HFFc6 (cell line): ENCODE measurements at places on chromosomes 11 and 22. TPM values are rescaled to one million over a fixed set of nuclear protein-coding genes. Genes with fewer than 3 reads are reported as not detected.
A peak's percentile ranks its signal among the peaks of the same experiment; 100 is the strongest.

DNA sequence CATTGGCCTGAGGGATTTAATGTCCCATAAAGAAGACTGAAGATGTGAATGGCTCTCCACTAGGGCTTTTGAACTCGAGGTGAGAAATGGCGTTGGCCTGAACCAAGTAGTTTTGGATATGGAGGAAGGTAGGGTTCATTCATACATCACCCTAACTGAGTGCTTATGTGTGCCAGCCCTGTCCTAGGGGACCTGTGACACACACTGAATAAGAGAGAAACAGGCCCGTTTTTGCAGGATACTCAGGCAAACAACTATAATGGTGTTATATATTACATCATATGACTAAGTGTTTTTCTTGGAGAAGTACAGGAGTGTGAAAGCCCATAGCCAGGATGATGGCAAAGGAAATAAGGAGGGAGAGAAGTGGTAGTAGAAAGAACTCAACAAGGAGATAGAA lies 368.1 kb downstream of the TMEM135 start:
- H3K4me1 ChIP-seq, result no peaks in the 10 kb centered on the region
- no peak overlapping the region for H3K4me3 ChIP-seq
- H3K27ac ChIP-seq, result no peak overlapping the region

DNA sequence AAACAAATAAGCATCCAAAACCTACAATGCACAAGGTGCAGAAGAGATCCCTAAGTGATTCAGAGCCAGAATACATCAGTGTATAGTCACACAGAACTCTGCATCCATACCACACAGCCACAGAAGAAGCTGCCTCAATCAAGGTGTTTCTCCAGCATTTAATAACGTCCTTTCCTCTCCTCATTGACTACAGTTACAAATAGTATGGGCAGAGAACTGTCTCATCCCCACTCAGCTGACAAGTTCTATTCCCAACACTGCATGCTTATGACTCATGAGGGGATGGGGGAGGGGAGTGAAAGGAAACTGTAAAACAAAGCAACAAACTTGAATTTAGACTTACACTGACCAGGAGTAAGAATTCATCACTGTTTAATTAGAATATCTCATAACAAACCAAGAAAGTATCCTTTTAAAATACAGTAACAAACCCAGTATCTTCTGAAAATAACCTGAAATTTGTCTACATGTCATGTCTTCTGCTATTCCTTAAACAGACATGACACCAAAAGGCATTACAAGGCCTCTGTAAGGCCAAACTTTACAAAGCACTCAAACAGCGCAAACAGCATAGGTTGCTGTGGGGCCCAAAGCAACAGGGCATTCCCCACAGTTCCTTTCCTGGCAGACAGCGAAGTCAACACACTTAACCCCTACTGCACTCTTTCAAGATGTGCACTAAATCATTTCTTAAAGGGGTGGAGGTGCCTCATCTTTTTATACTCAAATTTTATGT lies 29.3 kb downstream of the CELF1 start:
- H3K27me3 ChIP-seq, result peaks cover 2% of the 10 kb centered on the region; the same call in 1 of the 2 replicates
- H3K4me1 ChIP-seq, result peaks cover 51% of the 10 kb centered on the region
- peaks cover 4% of the 10 kb centered on the region; the same call in 1 of the 2 replicates for H3K36me3 ChIP-seq
- H3K27ac ChIP-seq, result peak overlapping the region; percentile 85
- H3K4me3 ChIP-seq, result peak overlapping the region; percentile 65

- H3K36me3 ChIP-seq, result peaks cover 11% of the 10 kb centered on the region
- no peak for DNase-seq
- no peaks in the 10 kb centered on the region for H3K27me3 ChIP-seq
- no peak overlapping the region for H3K4me3 ChIP-seq
- peak overlapping the region; percentile 59 for H3K27ac ChIP-seq
- peaks cover 24% of the 10 kb centered on the region for H3K4me1 ChIP-seq
Measured at GRCh38 chr11:94449029-94449428, 44.6 kb downstream of the MRE11 start.

GRCh38 chr22:44380756-44381486 lies 68.2 kb upstream of the SHISAL1 start:
- H3K27me3 ChIP-seq, result peaks cover 28% of the 10 kb centered on the region
- no peak for DNase-seq

- H3K4me3 ChIP-seq, result no peak overlapping the region
- H3K4me1 ChIP-seq, result no peaks in the 10 kb centered on the region
- no peaks in the 10 kb centered on the region for H3K36me3 ChIP-seq
- DNase-seq, result no peak
- no peaks in the 10 kb centered on the region for H3K27me3 ChIP-seq
- no peak overlapping the region for H3K27ac ChIP-seq
Measured at GRCh38 chr22:48710410-48710809, 1117.3 kb downstream of the BRD1 start.

DNA sequence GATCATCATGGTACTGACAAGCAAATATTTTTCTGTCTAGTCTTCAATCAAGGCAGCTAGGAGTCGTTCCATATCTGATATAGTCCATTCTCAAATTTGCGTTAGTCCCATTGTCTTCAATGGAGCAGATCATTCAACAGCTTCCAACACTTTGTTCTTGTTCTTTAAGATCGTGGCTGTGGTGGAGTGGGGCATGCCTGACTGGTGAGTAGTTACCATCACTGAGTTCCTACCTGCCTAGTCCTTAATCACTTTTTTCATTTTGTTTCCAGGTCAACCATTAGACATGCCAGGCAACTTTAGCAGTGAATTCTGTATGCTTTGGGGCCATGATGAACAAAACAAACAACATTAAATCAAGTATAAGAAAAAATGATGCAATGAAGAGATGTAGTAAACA lies 693.1 kb upstream of the KIRREL3 start:
- no peak for DNase-seq
- H3K4me1 ChIP-seq, result no peaks in the 10 kb centered on the region
- H3K27ac ChIP-seq, result no peak overlapping the region
- peaks cover 4% of the 10 kb centered on the region; the same call in 1 of the 2 replicates for H3K27me3 ChIP-seq

- H3K4me3 ChIP-seq, result no peak overlapping the region
- H3K27me3 ChIP-seq, result peaks cover 8% of the 10 kb centered on the region
- H3K36me3 ChIP-seq, result no peaks in the 10 kb centered on the region
- DNase-seq, result no peak
- no peak overlapping the region for H3K27ac ChIP-seq
Measured at GRCh38 chr11:34284811-34285481, 72.9 kb downstream of the ABTB2 start.

GRCh38 chr11:1546536-1547466 lies 25.3 kb downstream of the DUSP8 start:
- no peaks in the 10 kb centered on the region for H3K36me3 ChIP-seq
- no peaks in the 10 kb centered on the region for H3K4me1 ChIP-seq
- no peak overlapping the region for H3K4me3 ChIP-seq
- no peak overlapping the region for H3K27ac ChIP-seq
- no peak for DNase-seq

DNA sequence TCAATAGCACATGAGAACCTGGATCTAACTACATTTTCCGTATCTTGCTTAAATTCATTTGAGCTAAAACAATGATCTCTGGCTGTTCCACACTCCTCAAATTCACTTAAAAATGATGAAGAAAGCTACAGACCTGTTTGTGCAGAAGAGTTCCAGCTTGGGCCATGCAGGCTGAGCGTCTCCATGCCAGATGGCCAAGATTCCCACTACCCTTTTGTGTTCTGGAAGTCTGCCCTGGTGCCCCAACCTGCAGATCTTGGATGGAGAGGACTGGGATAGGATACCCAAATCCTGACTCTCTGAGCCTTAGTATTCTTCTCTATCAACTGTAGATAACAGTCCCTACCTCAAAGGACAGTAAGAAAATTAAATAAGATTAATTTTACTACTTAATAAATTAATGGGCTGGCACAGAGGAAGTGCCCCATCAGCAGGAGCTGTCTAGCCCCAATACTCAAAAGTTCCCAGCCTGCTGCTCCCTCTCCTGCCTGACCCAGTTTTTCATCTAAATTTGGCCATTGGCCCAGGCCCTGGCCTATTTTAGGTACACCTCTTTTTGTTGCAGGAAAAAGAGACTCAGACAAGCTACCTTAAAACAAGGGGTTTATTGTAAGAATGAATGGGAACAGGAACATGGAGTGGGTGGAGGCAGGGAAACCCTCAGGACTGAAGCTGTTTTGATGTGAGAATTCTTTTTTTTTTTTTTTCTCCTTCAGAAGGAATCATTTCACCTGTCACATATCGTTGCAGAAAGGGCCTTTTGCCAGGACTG lies 81.4 kb upstream of the GRK3 start:
- DNase-seq, result no peak
- no peak overlapping the region for H3K27ac ChIP-seq
- H3K4me3 ChIP-seq, result no peak overlapping the region
- H3K27me3 ChIP-seq, result peaks cover 2% of the 10 kb centered on the region
- H3K36me3 ChIP-seq, result 0 out of 2 replicates have a peak, but pooled peaks cover 4% of the 10 kb centered on the region

DNA sequence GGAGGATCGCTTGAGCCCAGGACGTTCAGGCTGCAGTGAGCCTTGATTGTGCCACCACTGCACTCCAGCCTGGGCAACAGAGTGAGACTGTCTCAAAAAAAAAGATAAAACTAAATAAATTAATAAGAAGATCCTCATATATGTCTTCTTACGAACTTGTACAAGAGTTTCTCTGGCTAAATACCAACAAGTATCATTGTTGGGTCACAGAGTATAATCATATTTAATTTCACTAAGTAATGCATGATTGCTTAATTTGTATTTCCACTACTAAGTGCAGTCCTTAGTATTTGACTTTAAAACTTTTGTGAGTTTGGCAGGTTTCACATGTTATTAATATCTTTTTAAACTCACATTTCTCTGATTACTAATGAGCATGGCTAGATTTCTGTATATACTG lies 60.9 kb downstream of the PACS1 start:
- no peak for DNase-seq
- H3K4me1 ChIP-seq, result peaks cover 50% of the 10 kb centered on the region
- peaks cover 1% of the 10 kb centered on the region; the same call in 1 of the 2 replicates for H3K27me3 ChIP-seq
- H3K36me3 ChIP-seq, result 0 out of 2 replicates have a peak, but pooled peaks cover 7% of the 10 kb centered on the region

GRCh38 chr22:32820131-32821119 lies 18.9 kb downstream of the TIMP3 start:
- H3K27ac ChIP-seq, result peak overlapping the region; percentile 72
- H3K4me3 ChIP-seq, result no peak overlapping the region
- H3K27me3 ChIP-seq, result peaks cover 6% of the 10 kb centered on the region
- peaks cover 58% of the 10 kb centered on the region for H3K4me1 ChIP-seq
- peaks cover 15% of the 10 kb centered on the region for H3K36me3 ChIP-seq

GRCh38 chr11:95247127-95247684 lies 16.2 kb upstream of the SESN3 start:
- DNase-seq, result no peak
- H3K27me3 ChIP-seq, result peaks cover 4% of the 10 kb centered on the region; the same call in 1 of the 2 replicates
- no peak overlapping the region for H3K27ac ChIP-seq
- no peaks in the 10 kb centered on the region for H3K36me3 ChIP-seq

DNA sequence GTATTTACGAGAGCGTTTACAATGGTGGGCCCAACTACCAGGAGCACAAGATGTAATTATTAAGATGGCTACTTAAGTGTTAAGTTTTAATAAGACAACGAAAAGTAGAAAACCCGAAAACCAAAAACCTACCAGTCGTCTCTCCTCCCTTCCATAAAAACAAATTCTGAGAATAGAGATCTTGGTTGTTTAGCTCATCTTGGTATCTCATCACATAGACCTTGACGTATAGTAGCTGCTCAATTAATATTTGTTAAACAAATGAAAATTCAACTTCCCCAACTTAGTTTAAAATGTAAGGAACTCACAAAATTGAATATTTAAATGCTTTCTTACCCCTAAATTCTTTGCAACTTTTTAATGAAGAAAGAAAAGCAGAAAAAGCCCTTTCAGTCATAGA lies 669 bp downstream of the KDM4D start:
- no peak for DNase-seq
- peaks cover 1% of the 10 kb centered on the region; the same call in 1 of the 2 replicates for H3K27me3 ChIP-seq
- H3K4me3 ChIP-seq, result peak overlapping the region; percentile 94
- H3K27ac ChIP-seq, result peak overlapping the region; percentile 86
- peaks cover 35% of the 10 kb centered on the region for H3K4me1 ChIP-seq

DNA sequence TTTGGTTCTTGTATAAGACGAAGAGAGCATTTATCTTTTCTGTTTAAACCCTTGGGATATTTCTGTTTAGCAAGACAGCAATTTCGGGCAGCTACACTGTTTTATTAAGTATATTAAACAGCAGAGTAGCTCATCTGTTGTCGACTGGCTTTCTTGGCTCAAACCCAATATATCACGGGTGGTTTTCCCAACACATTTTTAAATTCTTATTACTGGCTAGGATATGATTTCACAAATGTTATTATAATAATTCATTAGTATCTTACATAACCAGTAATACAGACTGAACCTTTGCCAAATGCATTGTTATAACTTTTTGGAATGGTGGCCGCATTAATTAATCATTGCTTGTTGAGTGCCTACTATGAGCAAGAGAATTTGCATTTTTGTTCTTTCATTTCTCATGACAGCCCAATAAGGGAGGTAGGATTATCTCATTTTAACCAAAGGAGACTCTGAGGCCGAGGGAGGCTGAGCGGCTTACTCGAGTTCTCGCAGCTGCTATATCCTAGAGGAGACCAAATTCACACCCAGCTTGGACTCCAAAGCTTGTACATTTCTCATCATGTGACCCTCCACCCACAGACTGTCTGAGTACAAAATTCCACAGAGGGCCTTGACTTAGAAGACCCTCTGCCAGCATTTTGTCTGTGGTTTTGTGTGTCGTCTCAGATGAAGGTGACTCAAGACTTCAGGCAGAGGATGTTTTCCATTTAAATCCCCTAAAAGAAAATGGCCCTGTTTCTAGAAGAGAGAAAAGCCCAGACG lies 304.9 kb downstream of the NTM start:
- no peak for DNase-seq
- H3K4me3 ChIP-seq, result no peak overlapping the region
- H3K27ac ChIP-seq, result no peak overlapping the region

- H3K36me3 ChIP-seq, result peaks cover 25% of the 10 kb centered on the region
- no peak overlapping the region for H3K4me3 ChIP-seq
- H3K4me1 ChIP-seq, result peaks cover 7% of the 10 kb centered on the region; the same call in 1 of the 2 replicates
- DNase-seq, result no peak
Measured at GRCh38 chr22:40403651-40404050, 33.3 kb downstream of the SGSM3 start.

GRCh38 chr22:39388261-39389011 lies 11.1 kb upstream of the TAB1 start:
- peak overlapping the region; percentile 63 for H3K4me3 ChIP-seq
- DNase-seq, result peak; percentile 35
- no peaks in the 10 kb centered on the region for H3K36me3 ChIP-seq
- H3K27ac ChIP-seq, result no peak overlapping the region
- H3K4me1 ChIP-seq, result peaks cover 12% of the 10 kb centered on the region

GRCh38 chr11:69075421-69076128 lies 26.8 kb downstream of the TPCN2 start:
- peaks cover 1% of the 10 kb centered on the region; the same call in 1 of the 2 replicates for H3K27me3 ChIP-seq
- peak overlapping the region; percentile 94 for H3K27ac ChIP-seq
- H3K4me1 ChIP-seq, result peaks cover 30% of the 10 kb centered on the region
- peak; percentile 96 for DNase-seq
- peak overlapping the region; percentile 68 for H3K4me3 ChIP-seq

SHISA8 gene
- not detected in 2 replicates for total RNA-seq

CCDC15 gene
- total RNA-seq, result 1.3 to 2.5 TPM (median 2.4 TPM) in 3 replicates

ZNF280B gene
- total RNA-seq, result 0.18 to 0.32 TPM (median 0.21 TPM) in 3 replicates

OR52I2 gene
- not detected in 3 replicates for total RNA-seq

FAT3 gene
- total RNA-seq, result 0.39 to 3.2 TPM (median 1.8 TPM) in 3 replicates

CNIH2 gene
- 1.4 to 2.1 TPM (median 2.1 TPM) in 3 replicates for total RNA-seq

NEFH gene
- total RNA-seq, result not detected in 3 replicates

VSIG10L2 gene
- total RNA-seq, result not detected in 3 replicates

CHADL gene
- 0.34 to 0.85 TPM (median 0.51 TPM) in 3 replicates for total RNA-seq
